ENCODE measurements at places on chromosomes 1 and 21. TPM values are rescaled to one million over a fixed set of nuclear protein-coding genes. Genes with fewer than 3 reads are reported as not detected.

GRCh38 chr1:112544011-112544688 is 35.4 kb downstream of the WNT2B start:
- peak; percentile 65 for DNase-seq

DNA sequence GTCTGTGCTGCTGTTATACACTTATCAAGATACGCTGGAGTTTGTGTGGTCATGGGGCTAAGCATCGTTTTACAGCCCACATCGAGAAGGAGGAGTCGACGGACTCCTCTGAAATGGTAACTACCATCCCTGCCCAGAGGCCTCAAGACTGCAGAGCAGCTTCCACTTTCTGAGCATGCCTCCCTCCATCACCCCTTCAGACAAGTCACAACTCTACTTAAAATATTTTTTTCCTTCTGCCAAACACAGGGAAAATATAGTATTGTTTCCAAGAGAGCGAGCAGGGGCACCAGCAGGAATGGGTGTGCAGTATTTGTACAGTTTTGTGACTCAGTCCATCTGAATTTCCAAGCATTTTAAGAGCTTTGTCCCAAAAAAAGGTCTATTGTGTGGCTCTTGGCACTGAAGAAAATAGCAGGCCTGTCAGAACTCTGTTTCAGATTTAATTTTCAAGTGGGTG is 14.1 kb downstream of the EVA1C start:
- no peak for DNase-seq

GRCh38 chr1:183222909-183223308 is 36.8 kb downstream of the LAMC2 start:
- DNase-seq, result no peak

GRCh38 chr1:96028071-96028470 is 693.5 kb upstream of the PTBP2 start:
- DNase-seq, result no peak

ELF3 gene
- total RNA-seq, result 1,050 TPM

GRCh38 chr1:230430499-230430898 is 4.4 kb upstream of the PGBD5 start:
- DNase-seq, result no peak

GRCh38 chr1:230127105-230128054 is 60.3 kb downstream of the GALNT2 start:
- no peak for DNase-seq

DNA sequence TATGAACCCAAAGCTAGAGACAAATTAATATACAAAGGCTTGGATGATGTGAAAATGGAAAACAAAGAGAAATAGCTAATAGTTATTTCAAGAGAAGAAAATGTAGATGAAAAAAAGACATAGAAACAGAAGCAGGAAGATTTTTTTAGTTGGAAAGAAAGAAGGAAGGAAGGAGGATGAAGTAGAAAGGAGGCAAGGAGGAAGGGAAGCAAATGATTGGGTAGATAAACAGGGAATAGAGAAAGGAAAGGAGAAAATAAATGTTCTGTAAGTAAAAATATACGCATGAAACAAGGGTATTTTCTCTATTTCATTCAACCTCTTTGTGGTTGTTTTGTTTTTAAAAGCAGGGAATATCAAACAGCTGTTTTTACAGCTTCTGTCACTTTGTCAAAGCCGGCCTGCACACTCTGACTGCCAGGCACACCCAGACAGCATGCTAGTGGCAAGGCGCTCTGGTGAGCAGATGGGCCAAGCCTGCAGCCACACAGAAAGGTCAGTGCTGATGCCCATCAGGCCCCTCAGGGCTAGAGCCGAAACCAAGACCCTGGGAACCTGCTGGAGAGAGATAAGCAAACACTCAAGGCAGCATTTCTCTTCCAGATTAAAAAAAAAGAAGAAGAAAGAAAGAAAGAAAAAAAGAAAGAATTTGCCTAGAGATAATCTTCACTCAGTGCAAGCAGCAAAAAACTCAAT is 72.9 kb upstream of the CTTNBP2NL start:
- DNase-seq, result no peak

DNA sequence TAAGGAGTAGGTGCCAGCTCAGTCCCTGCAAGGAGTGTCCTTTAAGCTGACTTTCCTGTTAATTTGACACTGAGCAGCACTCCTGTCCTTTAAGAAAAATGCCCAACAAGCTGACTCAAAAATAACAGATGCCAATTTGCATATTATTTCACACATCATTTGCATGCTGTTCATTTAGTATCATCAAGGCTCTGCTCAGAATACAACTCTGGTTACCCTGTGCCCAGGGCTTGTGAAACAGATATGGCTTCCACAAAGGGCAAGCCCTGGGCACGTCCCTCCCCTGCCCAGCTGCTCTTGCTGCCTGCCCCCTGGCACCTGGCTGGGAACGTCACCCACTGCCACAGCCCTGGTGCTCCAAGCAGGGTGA is 10.3 kb downstream of the KCNN3 start:
- no peak for DNase-seq

- peak; percentile 89 for DNase-seq
Measured at GRCh38 chr1:43073490-43074230, 98.4 kb downstream of the EBNA1BP2 start.

DNA sequence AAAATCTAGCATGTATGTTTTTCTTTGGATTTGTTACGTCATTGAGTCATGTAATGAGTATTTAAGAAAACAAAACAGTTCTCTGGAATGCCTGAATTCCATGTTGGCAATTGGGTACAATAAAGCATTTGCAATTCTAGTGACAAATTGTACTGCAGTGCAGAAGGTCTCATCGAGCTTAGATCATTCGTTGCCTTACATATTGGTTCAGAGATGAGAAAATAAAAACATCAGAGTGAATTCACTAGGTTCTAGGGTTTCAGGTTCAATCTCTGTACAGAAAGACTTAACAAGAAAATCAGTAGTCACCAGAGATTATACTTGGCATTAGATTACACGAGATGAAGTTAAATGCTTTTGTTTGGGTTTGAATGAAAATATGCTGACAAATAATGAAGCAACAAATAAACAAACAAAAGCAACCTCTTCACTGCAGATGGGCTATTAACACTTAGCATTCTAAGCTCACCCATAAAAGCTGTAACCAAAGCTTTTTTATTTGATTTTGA is 124.7 kb downstream of the RYR2 start:
- DNase-seq, result no peak

HES5 gene
- 0.28 TPM for total RNA-seq

ALX3 gene
- not detected for total RNA-seq

Data from HT-29 (cell line).